ENCODE measurements at places on chromosomes 3 and 15.

GRCh38 chr3:54773271-54773670, 154.6 kb downstream of the LRTM1 start:
- DNase-seq = no peak

- no peak for DNase-seq
These were observed 104.3 kb downstream of the CMSS1 start for GRCh38 chr3:99921986-99922385.

DNA sequence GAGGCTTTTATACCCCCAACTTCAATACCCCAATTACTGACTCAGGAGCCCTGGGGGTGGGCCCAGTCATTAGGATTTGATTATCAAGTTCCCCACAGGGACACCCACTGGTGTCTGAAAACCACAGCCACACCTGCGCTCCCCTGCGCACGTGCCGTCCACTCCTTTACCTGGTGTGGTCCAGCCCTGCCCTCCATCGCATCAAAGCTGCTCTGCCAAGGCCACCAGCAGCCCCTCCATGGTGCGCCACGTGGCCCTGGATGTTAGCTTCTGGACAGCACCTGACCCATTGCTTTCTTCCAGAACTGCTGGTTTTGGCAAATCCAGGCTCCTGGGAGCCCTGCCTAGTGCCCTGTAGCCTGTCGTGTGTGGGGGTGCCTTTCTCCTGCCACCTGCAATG, 136.3 kb downstream of the NSMCE3 start:
- no peak for DNase-seq

DNA sequence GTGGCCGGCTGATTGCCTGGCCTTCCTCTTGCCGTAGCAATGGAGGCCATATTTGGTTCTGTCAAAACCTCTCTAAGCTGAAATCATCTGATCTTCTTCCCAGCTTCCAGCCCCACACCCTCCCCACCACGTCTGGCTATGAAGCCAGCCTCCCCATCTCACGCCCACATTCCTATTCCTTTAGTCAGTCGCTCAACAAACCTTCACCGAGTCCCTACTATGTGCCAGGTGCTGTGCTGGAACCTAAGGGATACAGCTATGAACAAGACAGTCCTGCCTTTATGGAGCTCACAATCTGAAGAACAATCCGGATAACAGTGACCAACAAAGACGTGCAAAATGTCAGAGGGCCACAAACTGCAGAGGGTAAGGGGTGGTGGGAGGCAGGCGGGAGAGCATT, 31.9 kb upstream of the SMAD6 start:
- no peak for DNase-seq

GRCh38 chr3:133996251-133996661, 33.5 kb downstream of the SLCO2A1 start:
- no peak for DNase-seq

GRCh38 chr3:58422756-58423325, 10.8 kb downstream of the PDHB start:
- no peak for DNase-seq

DNA sequence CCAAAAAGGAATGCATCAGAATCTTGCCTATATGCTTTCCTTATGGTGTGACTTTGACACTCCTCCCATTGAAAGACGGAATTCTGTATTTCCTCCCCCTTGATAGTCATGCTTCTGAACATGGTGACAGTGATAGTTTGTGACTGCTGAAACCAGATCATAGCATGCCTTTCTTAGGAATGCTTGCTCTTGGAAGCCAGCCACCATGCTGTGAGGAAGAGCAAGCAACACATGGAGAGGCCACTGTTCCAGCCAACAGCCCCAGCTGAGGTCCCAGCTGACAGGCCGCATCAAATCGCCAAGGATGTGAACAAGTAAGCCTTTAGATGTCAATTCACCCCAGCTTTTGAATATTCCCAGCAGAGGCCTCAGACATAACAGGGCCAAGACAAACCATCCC, 100.1 kb downstream of the IGF2BP2 start:
- no peak for DNase-seq

All from urothelium cell line (cell line).